Activated naive CD4-positive, alpha-beta T cell (primary cell): ENCODE measurements at places on chromosomes 6 and 20.

- no peak for DNase-seq
Measured at GRCh38 chr6:143955971-143956370, 52.1 kb downstream of the PLAGL1 start.

- DNase-seq = no peak
Measured at GRCh38 chr20:34389206-34389953, 26.3 kb downstream of the ITCH start.

GRCh38 chr20:40925829-40926510 lies 102.7 kb upstream of the TOP1 start:
- DNase-seq = no peak

DNA sequence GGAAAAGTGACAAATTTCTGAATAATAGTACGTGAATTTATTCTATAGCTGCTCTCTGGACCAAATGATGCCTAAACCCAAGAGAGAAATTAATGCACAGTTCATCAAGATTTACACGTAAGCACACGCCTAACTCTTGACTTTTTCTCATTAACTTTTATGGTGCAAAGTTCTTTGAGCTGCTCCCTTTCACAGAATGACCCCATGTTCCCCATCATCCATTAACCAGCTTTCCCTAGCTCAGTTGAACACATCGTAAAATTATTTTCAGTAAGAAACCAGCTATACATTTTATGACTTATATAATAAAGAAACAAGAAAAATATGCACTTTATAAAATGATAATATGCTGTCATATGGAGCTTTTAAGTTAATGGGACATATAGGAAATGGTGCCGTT lies 54.3 kb downstream of the ID4 start:
- no peak for DNase-seq

DNA sequence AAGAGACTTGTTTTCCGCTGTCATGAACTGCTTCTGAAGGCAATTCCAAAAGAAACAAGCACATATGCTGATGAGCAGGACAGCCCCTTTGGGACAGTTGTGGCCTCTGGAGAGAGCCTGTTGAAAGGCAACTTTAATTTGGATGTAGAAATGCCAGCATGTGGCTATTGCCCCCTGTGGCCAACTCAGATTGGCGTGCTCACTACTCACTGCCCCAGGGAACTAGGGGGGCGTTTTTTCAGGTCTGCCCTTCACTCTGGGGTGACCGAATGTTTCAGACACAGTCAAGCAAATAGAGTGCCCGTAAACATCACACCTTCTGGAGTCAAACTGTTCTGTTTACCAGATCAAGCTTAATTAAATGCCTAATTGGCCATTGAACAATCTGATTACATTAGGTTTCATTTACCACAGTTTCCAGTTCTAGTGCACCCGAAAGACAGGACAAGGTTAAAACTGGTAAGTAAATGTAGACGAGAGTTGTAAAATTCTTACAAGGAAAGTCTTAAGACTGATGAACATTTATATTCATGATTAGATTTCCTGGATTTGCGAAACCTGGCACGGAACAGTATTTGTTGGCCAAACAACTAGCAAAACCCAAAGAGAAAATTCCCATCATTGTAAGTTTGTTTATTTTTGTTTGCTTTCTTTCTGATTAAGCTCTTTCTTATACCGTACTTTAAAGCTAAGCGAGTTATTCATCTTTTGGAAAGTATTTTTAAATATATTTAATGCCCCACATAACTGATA lies 75.9 kb upstream of the SYNJ2 start:
- DNase-seq = no peak

DNA sequence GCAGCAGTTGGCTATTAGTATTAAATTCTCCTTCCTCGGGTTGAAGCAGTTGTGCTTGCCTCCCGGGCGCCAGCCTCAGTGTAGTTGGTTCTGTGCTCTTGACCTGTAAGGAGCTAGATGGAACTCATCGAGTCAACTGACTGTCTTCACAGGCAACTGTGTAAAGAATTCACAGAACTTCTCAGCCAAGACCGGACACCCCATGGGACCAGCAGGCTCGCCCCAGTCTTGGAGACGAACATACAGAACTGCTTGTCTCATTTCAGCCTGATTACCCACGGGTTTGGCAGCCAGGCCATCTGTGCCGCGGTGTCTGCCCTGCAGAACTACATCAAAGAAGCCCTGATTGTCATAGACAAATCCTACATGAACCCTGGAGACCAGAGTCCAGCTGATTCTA lies 8.5 kb downstream of the TFAP2C start:
- DNase-seq = no peak

GRCh38 chr20:24701027-24701426 lies 231.6 kb downstream of the SYNDIG1 start:
- no peak for DNase-seq

DNA sequence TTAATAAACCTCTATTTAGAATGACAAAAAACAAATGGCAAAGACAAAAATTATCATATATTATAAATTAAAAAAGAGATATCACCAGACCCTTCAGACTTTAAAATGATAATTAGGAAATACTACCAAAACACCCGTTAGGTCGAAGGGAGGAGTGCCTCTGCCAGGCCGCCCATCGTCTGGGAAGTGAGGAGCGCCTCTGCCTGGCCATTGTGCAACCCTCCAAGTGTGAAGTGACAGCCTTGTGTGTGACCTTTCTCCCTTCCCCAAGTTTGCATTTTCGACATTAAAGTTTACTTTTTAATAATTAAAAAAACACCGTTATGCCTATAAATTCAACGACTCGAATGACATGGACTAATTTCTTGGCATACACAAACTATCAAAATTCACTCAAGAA lies 64.5 kb upstream of the TASP1 start:
- no peak for DNase-seq

GRCh38 chr6:87623248-87623647 lies 33.3 kb downstream of the ORC3 start:
- DNase-seq = no peak

DNA sequence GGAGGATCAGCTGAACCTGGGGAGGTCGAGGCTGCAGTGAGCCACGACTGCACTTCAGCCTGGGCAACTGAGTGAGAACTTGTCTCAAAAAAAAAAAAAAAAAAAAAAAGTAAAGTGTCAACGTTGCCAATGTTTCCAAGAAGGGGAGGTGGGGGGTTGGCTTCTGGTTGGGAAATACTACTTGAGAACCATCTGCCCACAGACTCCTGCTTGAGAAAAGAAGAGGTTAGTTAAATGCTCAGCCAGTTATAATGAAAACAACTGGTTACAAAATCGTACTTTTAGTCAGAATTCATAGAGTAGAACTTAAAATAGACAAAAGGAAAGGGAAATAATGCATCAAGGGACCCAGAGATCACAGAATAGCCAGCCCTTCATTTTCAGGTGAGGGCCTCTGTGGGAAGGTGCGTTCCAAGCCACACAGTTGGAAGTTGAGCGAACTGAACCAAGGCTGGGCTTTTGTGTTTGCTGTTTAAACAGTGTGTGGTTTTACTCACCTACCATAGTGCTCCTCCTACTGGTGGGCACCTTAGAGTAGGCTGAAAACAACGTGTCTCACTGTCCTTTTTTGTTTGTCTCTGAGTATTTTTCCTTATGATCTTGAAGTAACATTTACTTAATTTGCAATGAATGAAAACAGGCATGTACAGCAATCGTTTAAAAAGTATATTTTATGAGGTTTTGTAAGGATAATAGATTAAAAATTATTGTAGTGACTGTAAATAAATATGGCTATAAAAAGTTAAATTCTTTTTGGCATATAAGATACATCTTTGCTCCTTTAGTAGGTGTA lies 200.7 kb downstream of the BCAS1 start:
- DNase-seq = peak; percentile 44

DNA sequence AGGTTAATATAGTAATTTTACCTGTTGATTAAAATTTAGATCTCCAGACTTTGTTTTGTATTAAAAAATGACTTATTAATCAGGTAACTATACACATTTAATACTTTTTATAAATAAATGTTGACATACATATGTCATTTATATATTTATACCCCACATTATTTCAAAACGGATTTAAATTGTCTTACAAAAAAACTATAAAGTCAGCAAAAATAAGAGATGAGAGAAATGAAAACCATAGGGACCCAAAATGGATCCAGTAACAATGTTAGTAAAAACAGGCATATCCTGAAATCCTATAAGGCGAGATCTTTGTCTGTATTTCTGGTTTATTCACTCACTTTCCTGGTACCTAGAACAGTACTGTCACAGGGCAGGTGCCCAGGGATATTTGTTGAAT lies 91.5 kb downstream of the PACRG start:
- no peak for DNase-seq

DNA sequence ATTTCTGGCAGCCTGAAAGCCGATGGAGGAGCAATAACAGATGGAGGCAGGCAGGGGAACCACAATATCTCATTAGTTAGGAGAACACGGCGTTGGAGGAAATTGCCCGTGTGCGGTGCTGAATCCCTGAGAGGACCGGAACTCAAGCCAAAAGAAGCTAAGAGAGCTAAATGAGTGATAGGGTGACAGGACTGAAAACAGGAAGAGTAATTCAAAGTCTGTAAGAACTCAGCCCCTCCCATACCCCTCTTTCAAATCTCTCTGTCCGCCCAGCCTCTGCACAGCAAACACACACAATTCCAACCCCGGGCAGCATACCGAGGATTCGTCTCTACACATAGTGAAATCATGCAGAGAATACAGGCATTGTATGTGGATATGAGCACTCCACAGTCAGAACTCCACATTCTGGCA lies 2.6 kb upstream of the IPCEF1 start:
- no peak for DNase-seq

DNA sequence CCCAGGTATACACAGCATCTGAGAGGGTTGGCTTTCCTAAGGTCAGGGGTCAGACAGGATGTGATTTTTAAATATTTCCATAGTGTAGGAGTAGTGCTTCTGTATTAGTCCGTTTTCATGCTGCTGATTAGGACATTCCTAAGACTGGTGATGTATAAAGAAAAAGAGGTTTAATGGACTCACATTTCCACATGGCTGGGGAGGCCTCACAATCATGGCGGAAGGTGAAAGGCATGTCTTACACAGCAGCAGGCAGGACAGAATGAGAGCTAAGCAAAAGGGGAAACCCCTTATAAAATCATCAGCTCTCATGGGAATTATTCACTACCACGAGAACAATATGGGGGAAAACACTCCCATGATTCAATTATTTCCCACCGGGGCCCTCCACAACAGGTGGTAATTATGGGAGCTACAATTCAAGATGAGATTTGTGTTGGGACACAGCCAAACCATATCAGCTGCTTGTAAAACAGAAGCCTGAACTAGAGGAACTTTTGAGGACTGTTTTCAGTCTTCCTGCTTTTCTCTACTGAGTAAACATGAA lies 91.0 kb upstream of the MEI4 start:
- DNase-seq = no peak

DNA sequence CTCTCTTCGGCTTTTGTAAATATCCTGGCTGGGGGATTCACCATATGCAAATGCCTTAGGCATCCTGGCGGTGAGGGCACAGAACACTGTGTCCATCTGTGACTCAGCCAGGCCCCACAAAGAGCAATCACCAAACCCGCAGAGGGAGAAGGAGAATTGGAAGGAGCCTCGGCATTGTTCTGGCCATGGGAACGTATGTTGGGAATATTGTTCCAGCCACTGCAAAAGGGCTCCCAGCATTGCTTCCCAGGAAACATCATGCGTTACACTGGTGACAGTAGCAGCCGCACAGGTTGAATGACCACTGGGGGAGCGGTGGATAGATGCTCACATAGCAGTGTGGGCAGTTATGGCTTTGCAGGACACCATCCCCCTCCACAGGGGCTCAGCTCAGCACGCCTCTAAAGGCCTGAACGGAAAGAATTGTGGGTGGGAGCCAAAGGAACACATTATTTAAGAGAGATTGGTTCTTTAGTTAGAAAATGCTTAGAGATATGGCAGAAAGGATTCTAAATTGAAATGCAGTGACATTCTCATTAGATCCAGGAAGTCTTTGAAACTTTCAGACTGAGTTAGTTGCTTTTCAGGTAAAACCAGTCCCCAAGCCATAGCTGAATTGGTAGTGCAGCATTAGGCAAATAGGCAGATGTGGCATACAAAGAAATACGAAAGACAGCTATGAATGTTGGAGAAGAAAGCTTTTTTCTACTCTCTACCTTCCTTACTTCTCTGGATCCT lies 104.3 kb downstream of the RNF144B start:
- no peak for DNase-seq

- DNase-seq = no peak
Measured at GRCh38 chr6:73329201-73329600, 24.9 kb downstream of the DPPA5 start.

DNA sequence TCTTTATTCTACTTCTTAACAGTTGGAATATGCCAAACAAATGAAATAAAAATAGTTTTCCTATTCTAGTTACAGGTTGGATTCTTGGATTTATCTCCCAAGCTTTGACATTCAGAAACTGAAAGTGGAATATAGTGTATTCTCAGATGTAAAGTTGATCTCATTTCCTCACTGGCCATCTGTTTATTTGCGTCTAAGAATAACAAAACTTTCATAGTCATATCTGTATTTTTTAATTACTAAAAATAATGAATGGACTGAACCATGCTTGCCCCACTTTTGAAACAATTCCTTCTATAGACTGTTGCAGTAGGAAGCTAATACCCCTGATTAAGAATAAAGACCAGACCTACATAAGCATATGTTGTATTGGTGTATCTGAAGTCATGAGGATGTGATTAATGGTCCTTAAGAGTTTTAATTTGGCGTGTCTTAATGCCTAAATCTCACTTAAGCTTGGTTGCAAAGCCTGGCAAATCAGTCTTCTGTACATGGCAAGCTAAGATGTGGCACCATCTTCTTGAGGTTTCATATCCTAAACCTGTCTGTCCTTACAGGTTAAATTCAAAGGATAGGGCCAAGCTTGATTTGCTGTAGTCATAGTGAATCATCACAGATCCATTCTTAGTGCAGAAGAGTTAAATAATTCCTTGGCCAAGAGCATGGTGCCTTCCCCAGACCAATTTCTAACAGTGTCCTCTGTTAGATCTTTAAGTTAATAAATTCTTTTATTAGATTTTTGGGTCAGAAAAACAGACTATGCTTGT lies 58.9 kb downstream of the FOXO3 start:
- DNase-seq = no peak

GRCh38 chr6:142387997-142388815 lies 86.4 kb downstream of the ADGRG6 start:
- no peak for DNase-seq

DNA sequence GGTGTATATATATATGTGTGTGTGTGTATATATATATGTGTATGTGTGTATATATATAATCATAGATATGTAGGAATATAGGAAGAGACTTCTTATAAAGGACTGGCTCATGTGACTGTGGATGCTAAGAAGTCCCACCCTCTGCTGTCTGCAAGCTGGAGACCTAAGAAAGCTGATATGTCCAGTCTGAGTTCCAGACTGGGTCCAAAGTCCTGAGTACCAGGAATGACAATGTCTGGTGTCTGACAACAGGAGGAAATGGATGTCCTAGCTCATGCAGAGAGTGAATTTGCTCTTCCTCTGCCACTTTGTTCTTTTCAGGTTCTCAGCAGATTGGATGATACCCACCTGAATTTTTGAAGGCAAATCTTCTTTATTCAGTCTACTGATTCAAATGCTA lies 7.1 kb downstream of the ALDH5A1 start:
- no peak for DNase-seq

- DNase-seq = no peak
Measured at GRCh38 chr6:120675886-120676285, 658.4 kb downstream of the TBC1D32 start.

GRCh38 chr20:59678288-59678687 lies 73.9 kb downstream of the PHACTR3 start:
- no peak for DNase-seq

GRCh38 chr6:37650071-37650481 lies 47.6 kb downstream of the MDGA1 start:
- DNase-seq = no peak

GRCh38 chr6:45896783-45897441 lies 118.7 kb downstream of the CLIC5 start:
- no peak for DNase-seq

GRCh38 chr6:88626460-88626859 lies 337.0 kb downstream of the RNGTT start:
- DNase-seq = no peak
